ENCODE measurements at places on chromosomes 16 and 17.

- DNase-seq, result no peak
Measured at GRCh38 chr17:82802075-82802780, 37.6 kb downstream of the ZNF750 start.

- no peak for DNase-seq
Measured at GRCh38 chr17:68878226-68878885, 76.8 kb downstream of the ABCA8 start.

GRCh38 chr16:85472514-85472913, 140.6 kb upstream of the GSE1 start:
- DNase-seq, result no peak

DNA sequence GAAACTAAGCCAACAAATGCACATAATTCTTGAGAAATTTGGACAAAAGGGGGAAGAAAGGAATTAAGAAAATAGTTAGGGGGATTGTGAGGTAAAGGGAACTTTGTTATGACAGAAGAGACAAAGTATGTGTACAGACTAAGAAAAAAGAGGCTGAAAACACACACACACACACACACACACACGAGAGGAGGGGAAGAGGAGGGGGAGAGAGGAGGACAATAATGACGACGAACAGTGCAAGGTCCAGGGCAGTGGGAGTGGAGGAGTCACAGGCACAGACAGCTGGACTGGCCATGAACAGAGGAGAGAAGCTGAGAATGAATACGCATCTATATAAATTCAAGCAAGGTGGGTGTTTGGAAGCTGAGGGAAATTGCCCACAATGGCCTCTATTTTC, 44.6 kb downstream of the MARVELD3 start:
- DNase-seq, result no peak

GRCh38 chr17:34895383-34895782, 65.9 kb downstream of the CCT6B start:
- no peak for DNase-seq

- DNase-seq, result no peak
Measured at GRCh38 chr16:85084841-85085510, 27.3 kb downstream of the CIBAR2 start.

Data from AG04449 (cell line).